Heart right ventricle (tissue), 16 donors: ENCODE measurements at places on chromosomes 3 and 15. TPM values are rescaled to one million over a fixed set of nuclear protein-coding genes. Genes with fewer than 3 reads are reported as not detected.
A peak's percentile ranks its signal among the peaks of the same experiment; 100 is the strongest.

DNA sequence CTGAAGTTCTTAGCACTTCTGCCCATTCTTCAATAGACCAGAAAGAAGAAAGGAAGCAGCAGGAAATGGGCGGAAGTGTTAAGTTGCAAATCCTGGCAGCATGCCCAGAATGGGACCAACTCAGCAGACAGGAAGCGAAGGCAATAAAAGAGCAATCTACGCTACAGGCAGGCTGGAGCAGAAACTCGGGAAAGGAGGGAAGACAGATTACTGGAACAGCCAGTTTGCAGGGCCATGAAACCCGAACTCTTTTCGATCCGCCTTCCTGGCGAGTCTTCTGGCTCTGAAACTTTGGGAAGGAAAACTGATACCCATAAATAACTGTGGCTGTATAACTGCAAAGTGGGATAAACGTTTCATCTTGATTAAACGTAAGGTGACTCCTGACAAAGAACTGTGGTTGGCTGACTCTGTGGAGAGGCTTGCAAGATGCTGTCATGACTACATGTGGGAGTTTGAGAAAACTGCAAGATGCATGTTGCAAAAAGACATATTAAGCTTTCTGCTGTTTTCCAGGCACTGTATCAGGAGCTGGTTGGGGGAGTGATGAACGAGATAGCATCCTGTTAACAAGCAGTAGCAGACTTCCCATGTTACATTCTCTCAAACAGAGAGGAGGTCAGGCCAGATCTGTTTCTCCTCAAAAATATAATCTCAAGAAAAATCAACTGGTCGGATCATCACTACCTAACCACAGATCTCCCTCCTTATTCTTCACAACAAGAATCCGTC, 67.8 kb downstream of the FMN1 start:
- no peaks in the 10 kb centered on the region for H3K27me3 ChIP-seq
- H3K36me3 ChIP-seq: no peaks in the 10 kb centered on the region
- no peak overlapping the region for H3K4me3 ChIP-seq
- no peaks in the 10 kb centered on the region for H3K4me1 ChIP-seq
- DNase-seq: peak; percentile 67

DNA sequence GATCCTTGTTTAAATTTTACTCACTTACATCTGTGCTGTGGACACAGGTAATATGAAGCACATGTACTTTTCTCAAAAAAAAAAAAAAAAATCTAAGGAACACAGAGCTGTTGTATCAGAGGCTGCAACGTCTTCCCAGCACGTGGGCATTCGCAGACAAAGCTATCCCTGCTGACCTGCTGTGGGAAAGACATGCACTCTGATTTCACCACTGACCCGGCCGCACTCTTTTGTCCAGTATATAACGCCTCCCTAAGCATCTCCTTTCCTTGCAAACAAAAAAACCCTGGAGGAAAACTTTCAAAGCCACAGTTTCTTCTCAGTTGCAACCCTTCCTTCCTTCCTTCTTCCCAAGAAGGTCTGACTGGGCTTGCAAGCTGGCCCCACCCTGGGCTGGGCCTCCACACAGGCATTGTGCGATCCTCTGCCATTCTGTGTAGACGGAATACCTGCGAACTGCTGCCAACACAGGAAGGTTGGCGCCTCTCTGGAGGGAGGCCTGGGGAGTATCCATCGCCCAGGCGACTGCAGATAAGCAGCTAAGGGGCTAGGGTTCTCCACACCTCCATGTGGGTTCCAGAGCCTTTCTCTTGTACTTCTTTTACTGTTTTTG, 50.8 kb downstream of the SLC12A8 start:
- peak; percentile 48 for DNase-seq
- no peaks in the 10 kb centered on the region for H3K27me3 ChIP-seq
- no peak overlapping the region for H3K4me3 ChIP-seq
- peaks cover 45% of the 10 kb centered on the region for H3K4me1 ChIP-seq
- no peaks in the 10 kb centered on the region for H3K36me3 ChIP-seq

DNA sequence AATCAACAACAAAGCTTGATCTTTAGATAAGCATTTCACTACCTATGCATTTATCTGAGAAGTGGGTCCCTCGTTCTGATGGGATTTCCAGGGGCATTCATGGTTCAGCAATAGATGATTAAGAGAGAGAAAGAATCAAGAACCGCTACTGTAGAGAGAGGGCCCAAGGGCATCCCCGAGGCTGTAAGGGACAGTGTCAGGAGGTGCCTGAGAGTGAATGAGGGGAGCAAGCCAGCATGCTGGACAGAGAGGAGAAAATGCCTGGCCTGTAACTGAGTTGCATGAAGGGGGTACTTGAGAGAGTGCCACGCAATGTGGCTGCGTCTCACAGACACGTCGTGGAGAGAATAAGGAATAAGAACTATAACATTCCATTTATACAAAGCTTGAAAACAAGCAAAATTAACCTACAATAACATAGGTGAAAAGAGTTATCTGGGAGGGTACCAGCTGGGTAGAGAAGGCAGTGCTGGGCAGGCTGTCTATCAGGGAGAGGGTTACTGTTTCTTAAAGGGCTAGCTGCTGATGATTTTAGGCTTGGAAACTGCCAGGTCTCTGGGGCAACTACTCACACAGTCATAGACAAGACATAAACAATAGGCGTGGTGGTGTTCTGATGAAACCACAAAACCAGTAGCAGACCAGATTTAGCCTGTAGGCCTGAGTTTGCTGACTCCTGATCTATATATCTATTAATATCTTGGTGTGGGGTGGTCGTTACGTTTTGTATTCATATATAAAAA, 374.6 kb upstream of the CFAP20DC start:
- H3K27me3 ChIP-seq: no peaks in the 10 kb centered on the region
- no peaks in the 10 kb centered on the region for H3K36me3 ChIP-seq
- DNase-seq: no peak
- H3K4me1 ChIP-seq: peaks cover 12% of the 10 kb centered on the region
- H3K4me3 ChIP-seq: no peak overlapping the region

DNA sequence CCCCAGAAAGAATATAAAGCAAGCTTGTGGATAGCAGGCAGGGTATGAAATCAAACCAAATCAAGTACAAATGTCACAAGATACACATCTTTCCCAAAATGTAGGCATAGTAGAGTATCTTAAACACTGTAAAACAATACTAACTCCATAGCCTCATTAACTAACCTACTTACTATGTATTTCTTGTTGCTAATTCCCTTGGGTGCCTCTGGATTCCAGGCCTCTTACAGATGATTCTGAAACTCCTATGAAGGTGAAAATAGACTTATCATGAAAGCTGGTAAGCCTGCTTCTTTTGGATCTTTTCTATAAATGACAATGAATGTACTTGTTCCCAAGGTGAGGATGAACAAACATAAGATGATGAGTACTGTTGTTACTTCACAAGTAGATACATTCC, 93.8 kb downstream of the FRMD5 start:
- H3K27me3 ChIP-seq: no peaks in the 10 kb centered on the region
- no peak overlapping the region for H3K27ac ChIP-seq
- no peak for DNase-seq
- H3K36me3 ChIP-seq: no peaks in the 10 kb centered on the region

DNA sequence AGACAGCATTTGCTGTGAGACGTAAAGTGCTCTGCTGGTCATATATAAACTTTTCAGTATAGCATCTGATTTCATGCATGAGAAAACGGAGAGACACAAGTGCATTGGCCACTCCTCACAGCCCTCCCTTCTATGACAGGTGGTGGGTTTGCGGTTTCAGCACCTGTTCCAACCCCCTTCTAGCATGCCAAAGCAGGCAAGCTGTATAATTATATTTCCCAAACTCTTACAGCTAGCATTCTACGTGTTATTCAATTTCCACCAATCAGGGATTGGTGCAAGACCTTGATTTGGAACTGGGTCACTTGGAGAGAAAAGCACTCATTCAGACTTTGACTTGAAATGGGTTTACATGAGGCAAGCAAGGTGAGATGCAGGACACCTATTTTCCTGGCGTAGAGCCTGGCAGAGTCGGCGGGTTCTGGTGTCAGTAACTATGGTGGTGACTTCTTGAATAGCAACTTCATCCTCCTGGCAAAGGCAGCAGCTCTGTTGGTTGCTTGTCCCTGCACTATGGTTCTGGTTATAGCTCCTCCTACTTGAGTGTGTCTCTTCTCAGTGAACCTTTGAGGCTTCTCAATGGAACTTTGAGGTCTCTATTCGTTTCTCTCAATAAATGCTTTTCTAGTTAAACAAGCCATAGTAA, 356.5 kb downstream of the TBL1XR1 start:
- no peaks in the 10 kb centered on the region for H3K4me1 ChIP-seq
- no peak for DNase-seq
- no peak overlapping the region for H3K27ac ChIP-seq
- no peaks in the 10 kb centered on the region for H3K27me3 ChIP-seq
- H3K36me3 ChIP-seq: no peaks in the 10 kb centered on the region
- no peak overlapping the region for H3K4me3 ChIP-seq

MGLL gene
- 60.6 TPM for total RNA-seq

SAMMSON gene
- not detected for total RNA-seq
